ENCODE measurements at places on chromosomes 12 and 14.

- DNase-seq = no peak
Observed at GRCh38 chr12:52791271-52792184, 4.4 kb downstream of the KRT3 start.

DNA sequence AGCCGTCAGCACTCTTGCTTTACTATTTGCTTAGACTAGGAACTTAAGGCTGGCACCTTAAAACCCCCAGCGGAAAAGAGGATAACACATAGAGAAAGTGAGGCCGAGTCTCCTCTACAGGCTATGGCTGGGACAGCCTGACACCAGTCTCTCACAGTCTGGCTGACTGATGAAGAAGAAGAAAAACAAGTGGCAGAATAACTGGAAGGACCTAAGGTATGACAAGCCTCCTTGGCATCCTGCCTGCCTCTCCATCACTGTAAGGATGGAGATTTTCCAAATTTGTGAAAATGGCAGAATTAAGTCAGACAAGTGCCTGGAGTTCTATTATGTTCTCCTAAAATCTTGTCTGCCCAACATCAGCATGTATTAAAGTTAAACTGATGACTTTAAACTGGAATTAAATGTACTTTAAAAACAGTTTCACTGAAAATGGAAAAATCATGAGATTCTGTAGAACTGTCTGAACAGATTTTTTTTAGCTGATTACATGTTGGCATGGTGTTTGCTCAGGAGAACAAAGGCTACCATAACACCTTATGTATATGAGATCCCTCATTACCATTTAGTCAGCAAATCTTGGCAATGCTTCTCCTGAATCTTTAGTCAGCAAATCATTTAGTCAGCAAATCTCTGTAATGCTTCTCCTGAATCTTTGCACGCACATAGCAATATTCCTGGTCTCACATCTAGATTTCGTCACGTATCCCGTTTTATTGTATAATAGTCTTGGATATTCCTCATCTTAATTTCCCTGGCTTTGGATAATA is 140.3 kb upstream of the AEBP2 start:
- DNase-seq = no peak

DNA sequence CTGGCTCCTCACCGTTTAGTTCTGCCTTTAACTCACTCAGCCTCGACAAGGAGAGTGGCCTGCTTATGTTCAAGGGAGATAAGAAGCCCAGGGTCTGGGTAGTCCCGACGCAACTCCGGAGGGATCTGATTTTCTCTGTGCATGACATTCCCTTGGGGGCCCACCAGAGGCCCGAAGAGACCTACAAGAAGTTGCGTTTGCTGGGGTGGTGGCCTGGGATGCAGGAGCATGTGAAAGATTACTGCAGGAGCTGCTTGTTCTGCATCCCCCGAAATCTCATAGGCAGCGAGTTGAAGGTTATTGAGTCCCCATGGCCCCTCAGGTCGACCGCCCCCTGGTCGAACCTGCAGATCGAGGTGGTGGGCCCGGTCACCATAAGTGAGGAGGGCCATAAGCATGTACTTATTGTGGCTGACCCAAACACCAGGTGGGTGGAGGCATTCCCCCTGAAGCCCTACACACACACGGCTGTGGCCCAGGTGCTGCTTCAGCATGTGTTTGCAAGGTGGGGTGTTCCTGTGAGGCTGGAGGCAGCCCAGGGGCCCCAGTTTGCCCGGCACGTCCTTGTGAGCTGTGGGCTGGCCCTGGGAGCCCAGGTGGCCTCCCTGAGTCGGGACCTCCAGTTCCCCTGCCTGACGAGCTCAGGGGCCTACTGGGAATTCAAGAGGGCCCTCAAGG is 13.1 kb downstream of the CBLN3 start:
- DNase-seq = no peak

GRCh38 chr14:65007202-65007601 is 20.5 kb downstream of the FNTB start:
- DNase-seq = no peak

DNA sequence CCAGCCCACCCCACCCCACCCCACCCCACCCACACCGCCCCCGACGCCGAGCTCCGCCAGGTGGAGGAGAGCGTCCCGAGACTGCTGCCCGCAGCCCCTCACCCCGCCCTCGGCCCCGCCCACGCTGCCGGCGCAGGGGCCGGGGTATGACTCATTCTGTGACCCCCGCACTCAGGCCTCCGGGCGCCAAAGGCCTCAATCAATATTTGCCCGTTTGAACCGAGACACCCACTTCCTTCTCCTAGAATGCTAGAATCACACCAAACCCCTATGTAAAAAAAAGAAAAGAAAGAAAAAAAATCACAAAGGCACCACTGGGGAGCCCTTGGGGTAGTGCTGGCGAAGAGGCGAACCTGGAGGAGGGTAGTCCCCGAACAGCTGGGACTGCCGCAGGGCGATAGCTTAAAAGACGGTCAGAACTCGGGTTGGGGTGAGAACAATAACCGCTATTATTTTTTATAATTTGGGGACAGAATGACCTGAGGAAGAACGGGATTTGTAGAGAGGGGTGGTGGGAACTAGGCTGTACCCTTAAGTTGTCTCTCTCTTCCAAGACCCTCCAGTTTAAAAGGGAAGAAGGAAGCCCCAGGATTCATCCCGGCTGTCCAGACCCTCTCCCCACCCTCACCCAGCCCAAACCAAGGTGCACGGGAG is 894 bp downstream of the KRT8 start:
- DNase-seq = no peak

- DNase-seq = no peak
Observed at GRCh38 chr12:11771356-11771755, 121.9 kb downstream of the ETV6 start.

GRCh38 chr12:31362759-31363415 is 36.9 kb upstream of the SINHCAF start:
- no peak for DNase-seq

DNA sequence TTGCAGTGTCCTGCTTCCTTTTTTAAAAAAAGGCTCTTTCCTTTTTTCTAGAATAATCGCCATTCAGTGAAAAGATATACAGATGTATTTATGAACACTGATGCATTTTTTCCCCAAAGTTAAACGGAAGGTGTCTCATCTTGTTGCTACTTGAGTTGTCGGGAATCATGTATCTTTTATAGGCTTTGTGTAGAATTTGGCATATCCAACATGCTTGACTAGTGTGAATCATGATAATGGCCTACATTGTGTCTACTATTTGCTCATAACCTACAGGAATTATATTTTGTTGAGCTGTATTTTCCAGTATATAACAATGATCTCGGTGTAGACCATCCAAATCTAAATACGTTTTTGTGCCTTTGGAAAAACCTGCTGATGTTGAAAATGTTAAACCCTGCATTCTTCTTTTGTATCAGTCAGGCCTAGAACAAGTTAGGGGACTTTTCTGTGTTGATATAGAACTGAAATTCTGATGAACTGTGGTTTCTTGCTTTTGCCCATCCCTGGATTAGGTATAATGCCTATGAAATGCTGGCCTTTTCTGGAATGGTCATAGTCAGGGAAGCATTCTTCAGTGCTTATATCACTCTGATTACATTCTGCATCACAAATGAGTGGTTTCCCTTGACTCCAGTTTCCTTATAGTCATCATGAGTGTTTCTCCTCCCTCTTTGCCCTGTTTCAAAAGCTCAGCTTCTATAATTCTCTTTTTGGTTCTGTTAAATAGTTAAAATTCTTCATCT is 10.8 kb downstream of the BMAL2 start:
- no peak for DNase-seq

GRCh38 chr12:25459541-25459951 is 93.5 kb downstream of the LMNTD1 start:
- no peak for DNase-seq

DNA sequence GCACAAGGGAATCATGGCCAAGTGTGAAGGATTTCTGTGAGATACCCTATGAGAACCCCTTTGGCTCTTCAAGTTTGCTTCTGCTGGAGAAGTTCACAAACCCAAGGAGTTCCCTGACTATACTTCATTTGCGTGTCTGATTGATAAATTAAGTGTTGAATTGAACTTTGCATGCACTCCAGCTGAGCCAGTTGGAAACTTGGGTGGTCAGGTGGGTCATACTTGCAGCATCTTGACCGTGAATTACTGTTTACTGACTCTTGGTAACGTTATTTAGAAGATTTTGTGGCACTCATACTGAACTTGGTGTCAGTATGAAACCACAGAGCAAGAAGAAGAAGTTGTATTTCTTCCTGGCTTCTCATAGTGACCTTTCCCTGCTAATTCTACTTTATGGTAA is 77.5 kb downstream of the TGFB3 start:
- DNase-seq = no peak

- no peak for DNase-seq
Observed at GRCh38 chr12:79127271-79127751, 262.7 kb downstream of the SYT1 start.

DNA sequence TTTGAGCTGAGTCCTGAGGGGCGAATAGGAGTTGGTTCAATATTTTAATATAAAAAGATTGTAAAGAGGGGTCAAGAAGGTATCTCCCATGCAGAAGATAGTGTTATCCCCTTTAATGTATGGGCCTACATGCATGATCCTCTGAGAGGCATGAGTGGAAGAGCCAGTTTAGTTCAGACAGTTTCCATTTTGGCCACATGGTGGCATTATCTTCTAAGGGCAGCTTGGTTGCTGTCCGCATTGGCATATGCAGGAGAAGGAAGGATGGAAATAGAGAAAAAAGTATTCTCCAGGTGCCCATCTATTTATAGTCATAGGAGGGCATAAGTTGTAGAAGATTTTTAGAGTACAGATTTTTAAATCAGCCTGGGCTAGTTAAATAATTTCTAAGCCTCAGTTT is 5.4 kb downstream of the SAMD4A start:
- DNase-seq = no peak

- no peak for DNase-seq
Observed at GRCh38 chr12:71904629-71905028, 34.0 kb upstream of the TPH2 start.

DNA sequence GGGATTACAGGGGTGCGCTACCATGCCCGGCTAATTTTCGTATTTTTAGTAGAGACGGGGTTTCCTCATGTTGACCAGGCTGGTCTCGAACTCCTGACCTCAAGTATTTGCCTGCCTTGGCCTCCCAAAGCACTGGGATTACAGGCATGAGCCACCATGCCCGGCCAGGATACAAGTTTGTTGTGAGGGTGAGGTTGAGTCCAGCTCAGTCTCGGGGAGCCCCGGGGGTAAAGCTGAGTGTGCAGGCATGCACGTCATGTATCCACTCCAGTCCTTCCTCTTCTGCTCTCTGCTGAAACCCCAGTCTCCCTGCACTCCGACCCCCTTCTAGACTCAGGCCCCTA is 369 bp downstream of the HPD start:
- no peak for DNase-seq

- no peak for DNase-seq
Observed at GRCh38 chr14:70810621-70811020, 1.3 kb upstream of the MAP3K9 start.

DNA sequence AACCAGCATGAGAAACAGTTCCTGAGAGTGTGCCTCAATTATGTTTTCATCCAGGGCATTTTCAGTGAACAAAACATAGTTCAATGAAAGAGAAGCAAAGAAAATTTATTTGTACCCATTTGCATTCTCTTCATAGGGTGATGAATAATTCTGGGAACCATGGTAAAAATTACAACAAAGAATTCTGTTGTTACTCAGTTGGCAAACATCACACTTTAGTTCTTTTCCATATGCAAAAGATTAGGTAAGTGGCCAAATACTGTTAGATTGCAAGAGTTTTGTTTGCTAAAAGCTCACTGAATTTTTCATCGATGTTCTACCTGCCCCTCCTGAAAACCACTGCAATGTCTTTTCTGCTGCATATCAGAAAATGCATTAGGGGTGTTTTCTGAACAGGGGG is 132.4 kb upstream of the RGS6 start:
- DNase-seq = no peak

DNA sequence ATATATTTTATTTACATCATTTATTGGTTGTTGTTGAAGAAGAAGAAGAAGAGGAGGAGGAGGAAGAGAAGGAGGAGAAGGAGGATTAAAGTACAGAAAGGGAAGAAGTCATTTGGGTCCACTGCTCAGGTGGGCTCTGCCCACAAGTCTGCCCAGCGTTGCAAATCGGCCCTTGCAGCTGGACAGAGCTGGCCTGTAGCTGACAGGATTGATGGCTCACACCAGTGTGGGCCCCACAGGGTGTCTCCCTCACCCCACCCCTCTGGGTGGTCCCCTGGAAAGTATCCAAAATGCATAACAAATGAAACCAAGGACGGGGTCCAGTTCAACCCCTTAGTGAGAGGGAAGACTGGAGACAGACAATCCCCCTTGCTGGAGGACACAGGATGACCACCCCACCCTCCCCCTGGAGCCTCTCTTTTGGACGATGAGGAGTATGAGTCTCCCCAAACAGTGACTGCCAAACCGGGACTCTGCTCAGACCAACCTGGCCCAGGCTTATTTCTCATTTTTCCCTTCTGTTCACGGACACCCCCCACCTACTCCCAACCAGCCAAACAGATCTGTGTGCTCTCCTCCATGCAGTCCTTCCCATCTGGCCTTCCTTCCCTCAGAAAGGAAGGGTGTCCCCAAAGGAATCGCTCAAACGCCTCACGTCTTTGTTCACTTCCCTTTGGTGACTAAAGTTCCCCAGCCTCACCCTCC is 17.7 kb downstream of the DPF3 start:
- DNase-seq = no peak

GRCh38 chr12:40192704-40193255 is 32.0 kb upstream of the LRRK2 start:
- no peak for DNase-seq

DNA sequence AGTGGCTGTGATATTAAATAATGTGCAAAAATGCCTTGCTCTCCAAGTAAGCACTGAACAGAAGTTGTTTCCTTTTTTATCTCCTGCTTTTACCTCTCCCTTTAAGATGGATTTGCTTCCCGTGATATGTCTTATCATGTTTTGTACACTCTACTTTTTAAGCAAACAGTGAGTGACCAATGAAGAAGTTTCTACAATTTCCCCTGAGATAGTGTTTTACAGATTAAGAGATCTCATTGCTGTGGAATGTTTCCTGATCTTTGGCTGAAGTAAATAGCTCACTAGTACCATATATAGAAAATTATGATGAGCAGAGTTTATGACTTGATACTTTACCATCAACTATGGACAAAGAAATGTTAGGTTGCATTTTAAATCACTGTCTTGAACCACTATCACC is 184.8 kb upstream of the PDE3A start:
- DNase-seq = no peak

- no peak for DNase-seq
Observed at GRCh38 chr14:79248126-79248525, 963.2 kb downstream of the DIO2 start.

DNA sequence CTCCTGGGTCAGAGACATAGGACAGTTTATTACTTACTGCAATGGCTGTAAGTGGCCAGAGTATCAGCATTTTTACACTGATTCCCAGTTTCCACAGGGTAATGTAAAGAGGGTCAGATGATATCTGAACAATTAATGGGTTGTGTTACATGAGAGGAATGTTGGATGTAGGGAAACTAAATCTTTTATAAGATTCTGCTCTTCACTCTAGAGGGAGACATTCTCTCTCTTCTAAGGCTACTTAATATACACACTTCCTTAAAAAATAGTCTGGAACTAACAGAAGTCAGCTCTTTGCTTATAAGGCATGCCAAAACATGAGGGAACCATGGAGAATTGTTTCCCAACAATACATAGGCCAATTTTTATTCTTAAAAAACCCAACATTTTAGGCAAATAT is 389.8 kb downstream of the ETNK1 start:
- DNase-seq = no peak

Data from stimulated activated CD4-positive, alpha-beta T cell treated with anti-CD3 and anti-CD28 coated beads, Interleukin-12 subunit alpha, Interleukin-12 subunit beta, amount 100 ng/mL, for 24 hours (primary cell).